Adrenal gland (tissue), 19 donors: ENCODE measurements at places on chromosomes 13 and 19. TPM values are rescaled to one million over a fixed set of nuclear protein-coding genes. Genes with fewer than 3 reads are reported as not detected.

DNA sequence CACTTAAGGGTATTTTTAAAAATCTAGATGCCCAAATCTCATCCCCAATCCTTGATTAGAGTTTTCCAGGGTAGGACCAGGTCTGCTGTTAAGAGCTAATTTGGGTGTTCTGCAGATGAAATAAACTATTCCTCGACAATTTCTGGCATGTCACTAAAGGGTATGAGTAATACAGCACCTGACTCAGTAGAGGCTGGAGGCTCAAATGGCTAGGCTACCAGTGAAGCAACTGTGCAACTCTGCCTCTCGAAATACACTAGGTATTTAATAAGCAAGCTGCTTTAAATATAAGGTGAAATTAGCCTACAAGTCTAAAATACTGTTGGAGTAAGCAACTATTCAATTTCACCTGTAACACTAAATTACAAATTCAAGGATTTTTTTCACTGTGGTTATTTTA is 1.5 kb downstream of the RNF6 start:
- DNase-seq, result no peak

DNA sequence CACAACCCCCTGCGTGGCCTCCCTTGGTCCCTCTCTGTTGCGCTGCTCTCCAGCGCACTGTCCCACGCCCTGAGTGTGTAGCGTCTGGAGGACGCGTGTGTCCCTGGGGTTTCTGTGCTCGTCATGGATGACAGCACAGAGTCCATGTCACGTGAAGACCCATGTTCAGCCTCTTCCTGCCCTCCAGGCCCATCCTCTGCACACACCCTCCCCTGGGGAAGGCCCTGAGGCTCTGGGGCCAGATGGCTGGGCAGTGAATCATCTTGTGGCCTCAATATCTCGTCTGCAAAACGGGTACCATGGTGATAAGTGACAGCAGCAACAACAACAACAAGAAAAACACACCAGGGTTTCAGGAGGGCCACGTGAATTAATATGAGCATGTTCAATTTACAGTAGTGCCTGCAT is 71.5 kb upstream of the ARHGEF7 start:
- DNase-seq, result no peak

DNA sequence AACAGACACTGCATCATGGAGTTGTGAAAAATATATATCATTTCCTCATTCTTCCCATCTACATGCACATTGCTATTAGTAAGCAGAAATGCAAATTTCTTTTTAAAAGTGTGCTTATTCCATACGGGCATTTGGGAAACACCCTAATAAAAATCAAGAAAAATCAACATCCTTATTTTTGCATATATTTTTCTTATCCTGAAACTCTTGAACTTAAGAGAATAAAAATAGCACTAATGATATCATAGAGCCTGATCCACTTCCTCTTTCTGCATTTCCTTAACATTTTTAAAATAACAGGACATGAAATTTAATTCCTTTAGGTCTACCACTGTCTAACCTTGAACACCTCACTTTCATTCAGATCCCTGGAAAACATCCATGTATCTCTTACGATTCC is 123.3 kb downstream of the VWA8 start:
- no peak for DNase-seq

- no peak for DNase-seq
These were observed 23.5 kb downstream of the COL4A2 start for GRCh38 chr13:110330491-110331011.

ZNF665 gene
- total RNA-seq, result 5.5 TPM

LRRC63 gene
- 2.2 TPM for total RNA-seq

KLK10 gene
- total RNA-seq, result 1.4 TPM
